ENCODE measurements at places on chromosomes 16 and 17.

GRCh38 chr16:11093572-11094074, 149.3 kb downstream of the CLEC16A start:
- no peaks in the 10 kb centered on the region for H3K27me3 ChIP-seq
- H3K4me3 ChIP-seq, result peak overlapping the region; percentile 10
- peaks cover 25% of the 10 kb centered on the region for H3K4me1 ChIP-seq
- H3K27ac ChIP-seq, result peak overlapping the region; percentile 74

- H3K27me3 ChIP-seq, result no peaks in the 10 kb centered on the region
- H3K36me3 ChIP-seq, result peaks cover 59% of the 10 kb centered on the region
- peak overlapping the region; percentile 93 for H3K4me3 ChIP-seq
- DNase-seq, result peak; percentile 79
- peak overlapping the region; percentile 97 for H3K27ac ChIP-seq
These were observed 2.0 kb downstream of the CORO7 start for GRCh38 chr16:4414187-4414917.

GRCh38 chr16:70418993-70419318, 19.9 kb downstream of the ST3GAL2 start:
- peaks cover 2% of the 10 kb centered on the region for H3K36me3 ChIP-seq
- no peak for DNase-seq
- peak overlapping the region; percentile 37 for H3K4me3 ChIP-seq
- H3K27ac ChIP-seq, result no peak overlapping the region
- H3K27me3 ChIP-seq, result no peaks in the 10 kb centered on the region

GRCh38 chr17:18033442-18034099, 5.4 kb downstream of the ATPAF2 start:
- DNase-seq, result peak; percentile 46
- peaks cover 35% of the 10 kb centered on the region for H3K4me1 ChIP-seq
- no peak overlapping the region for H3K27ac ChIP-seq
- peaks cover 1% of the 10 kb centered on the region for H3K36me3 ChIP-seq
- no peak overlapping the region for H3K4me3 ChIP-seq

DNA sequence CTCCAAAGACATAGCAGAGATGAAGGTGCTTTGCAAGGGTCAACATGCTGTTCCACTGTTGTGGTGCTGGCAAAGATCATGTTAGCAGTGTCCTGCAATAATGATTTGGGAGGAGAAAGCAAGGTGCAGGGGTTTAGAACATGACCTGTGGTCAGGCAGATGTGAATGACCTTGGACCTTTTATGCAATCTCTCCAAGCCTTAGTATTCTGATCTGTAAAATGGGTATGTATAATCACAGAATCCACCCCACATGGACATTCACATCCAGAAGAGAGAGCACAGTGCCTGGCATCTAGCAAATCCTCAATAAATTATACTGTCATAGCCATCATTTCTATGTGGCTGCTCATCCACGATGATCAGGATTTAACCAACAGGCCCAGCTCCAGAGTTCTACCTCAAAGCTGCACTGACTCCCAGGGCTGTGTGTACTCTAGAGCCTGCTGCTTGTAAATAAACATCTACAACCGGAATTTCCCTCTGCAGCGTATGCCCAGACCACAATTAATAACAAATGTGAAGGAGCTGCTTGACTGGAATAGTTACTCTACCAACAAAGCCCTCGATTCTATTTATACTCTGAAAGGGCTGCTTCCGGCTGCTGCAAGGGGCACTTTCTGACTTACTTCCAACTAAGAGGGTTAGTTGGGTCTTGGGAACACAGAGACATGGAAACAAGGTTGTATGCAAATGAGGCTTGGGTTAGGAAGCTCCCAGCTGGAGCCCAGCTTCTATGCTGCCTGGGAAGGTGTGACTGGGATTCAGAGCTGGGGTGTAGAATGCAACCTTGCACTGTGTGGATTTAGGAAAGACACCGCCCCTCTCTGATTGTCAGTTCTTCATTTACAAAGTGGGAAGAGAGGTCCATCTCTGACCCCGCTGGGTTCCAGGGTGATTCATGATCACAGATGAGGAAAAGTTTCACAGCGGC, 265.2 kb downstream of the XYLT1 start:
- no peak for DNase-seq
- H3K4me1 ChIP-seq, result peaks cover 3% of the 10 kb centered on the region
- H3K27ac ChIP-seq, result no peak overlapping the region
- H3K4me3 ChIP-seq, result no peak overlapping the region

GRCh38 chr17:13297183-13297582, 279.4 kb upstream of the ELAC2 start:
- no peaks in the 10 kb centered on the region for H3K27me3 ChIP-seq
- no peak overlapping the region for H3K4me3 ChIP-seq
- no peaks in the 10 kb centered on the region for H3K4me1 ChIP-seq
- no peak for DNase-seq

- H3K4me1 ChIP-seq, result peaks cover 35% of the 10 kb centered on the region
- peaks cover 9% of the 10 kb centered on the region for H3K27me3 ChIP-seq
- peaks cover 11% of the 10 kb centered on the region for H3K36me3 ChIP-seq
- no peak for DNase-seq
- H3K4me3 ChIP-seq, result peak overlapping the region; percentile 97
- peak overlapping the region; percentile 97 for H3K27ac ChIP-seq
These were observed 1.5 kb upstream of the ALDH3A2 start for GRCh38 chr17:19646788-19647696.

DNA sequence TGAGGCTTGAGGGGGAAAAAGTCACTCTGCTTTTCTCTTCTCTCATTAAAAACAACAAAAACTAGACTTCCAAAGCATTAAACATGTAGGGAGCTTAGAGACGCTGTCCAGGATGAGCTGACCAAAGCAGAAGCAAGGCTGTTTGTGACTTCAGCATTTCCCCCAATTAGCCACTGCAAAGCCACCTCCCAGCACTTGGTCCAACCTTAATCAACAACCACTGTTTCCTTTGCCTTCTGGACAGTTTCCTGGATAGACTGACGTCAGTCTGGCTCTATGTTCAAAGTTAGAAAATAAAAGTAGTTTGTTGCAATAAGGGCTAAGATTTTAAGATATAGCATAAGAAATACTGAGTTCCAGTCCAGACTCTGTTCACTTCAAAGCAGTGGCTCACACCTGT, 3.1 kb downstream of the TMEM231 start:
- H3K4me1 ChIP-seq, result peaks cover 16% of the 10 kb centered on the region
- no peak for DNase-seq
- H3K27me3 ChIP-seq, result no peaks in the 10 kb centered on the region
- H3K36me3 ChIP-seq, result peaks cover 8% of the 10 kb centered on the region

DNA sequence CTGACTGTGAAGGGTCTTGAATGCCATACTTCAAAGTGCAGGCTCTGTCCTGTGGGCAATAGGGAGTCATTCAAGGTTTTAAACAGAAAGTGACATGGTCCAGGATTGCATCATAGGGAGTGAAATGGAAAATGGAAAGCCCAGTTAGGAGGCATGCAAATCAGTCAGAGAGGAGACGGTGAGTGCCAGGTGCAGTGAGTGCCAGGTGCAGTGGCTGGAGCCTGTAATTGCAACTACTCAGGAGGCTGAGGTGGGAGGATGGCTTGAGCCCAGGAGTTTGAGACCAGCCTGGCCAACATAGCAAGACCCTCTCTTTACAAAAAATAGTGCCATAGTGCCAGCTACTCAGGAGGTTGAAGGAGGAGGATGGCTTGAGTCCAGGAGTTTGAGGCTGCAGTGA, 35.2 kb upstream of the SIAH1 start:
- H3K27me3 ChIP-seq, result no peaks in the 10 kb centered on the region
- no peak overlapping the region for H3K4me3 ChIP-seq
- no peak overlapping the region for H3K27ac ChIP-seq
- no peaks in the 10 kb centered on the region for H3K36me3 ChIP-seq
- H3K4me1 ChIP-seq, result no peaks in the 10 kb centered on the region

DNA sequence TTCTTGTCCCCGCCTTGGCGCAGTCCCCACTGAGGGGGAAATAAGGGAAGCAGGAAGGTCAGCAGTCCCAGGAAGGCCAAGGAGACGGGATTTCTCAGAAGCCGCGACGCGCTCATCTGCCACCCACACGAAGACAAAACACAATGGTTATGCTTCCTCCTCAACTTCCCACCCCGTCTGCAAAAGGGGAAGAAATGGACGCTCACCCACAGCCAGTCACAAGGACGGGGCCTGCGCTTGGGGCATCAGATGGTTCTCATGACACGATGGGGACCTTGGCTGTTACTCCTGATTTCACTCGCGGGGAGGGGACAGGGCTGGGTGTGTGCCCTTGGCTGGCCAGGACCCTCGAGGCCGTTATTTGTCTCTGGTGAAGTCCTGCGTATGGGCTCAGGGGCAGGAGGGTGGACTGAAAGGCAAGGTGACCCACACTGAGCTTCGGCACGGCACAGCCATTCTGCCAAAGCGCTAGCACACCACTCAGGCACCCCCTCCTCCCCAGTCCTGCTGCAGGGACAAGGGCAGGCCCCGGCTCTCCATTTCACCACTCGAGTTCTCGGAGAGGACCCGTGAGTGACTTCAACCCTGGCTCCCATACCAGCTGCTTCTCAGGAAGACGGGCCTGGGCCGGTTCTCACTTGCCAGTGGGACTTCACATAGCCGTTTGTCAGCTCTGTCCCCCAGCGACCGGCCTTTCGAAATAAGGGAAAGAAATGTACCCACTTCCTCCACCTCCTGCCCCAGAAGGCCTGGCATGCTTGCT, 84.5 kb downstream of the ABR start:
- H3K4me1 ChIP-seq, result peaks cover 24% of the 10 kb centered on the region
- no peak overlapping the region for H3K4me3 ChIP-seq
- DNase-seq, result no peak
- H3K27ac ChIP-seq, result peak overlapping the region; percentile 22
- H3K27me3 ChIP-seq, result no peaks in the 10 kb centered on the region
- H3K36me3 ChIP-seq, result peaks cover 29% of the 10 kb centered on the region

DNA sequence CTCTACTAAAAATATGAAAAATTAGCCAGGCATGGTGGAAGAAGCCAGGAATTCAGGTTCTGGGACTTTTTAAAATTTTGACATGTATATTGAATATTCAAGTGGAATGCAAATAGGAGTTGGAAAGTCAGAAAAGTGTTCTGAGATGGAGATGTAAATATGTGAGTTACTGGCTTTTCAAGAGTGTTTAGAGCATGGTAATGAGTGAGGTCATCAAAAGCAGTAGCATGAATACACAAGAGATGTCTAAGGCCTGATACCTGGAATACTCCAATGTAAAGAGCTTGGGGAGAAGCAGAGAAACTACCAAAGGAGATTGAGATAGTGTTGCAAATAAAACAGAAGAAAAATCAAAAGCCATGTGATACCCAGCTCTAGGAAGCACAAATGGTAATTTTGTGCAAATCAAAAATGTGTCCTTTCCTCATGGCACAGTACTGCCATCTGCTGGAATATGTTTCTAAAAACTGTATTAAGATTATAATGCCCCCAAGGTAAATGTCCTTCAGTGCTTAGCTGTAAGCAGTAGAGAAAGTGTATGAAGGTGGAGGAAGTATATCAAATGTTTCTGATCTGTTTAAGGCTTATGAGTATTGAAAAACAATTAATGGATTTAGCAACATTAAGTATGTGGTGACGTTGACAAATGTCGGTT, 908.4 kb downstream of the KCNJ18 start:
- no peaks in the 10 kb centered on the region for H3K27me3 ChIP-seq
- H3K36me3 ChIP-seq, result no peaks in the 10 kb centered on the region
- no peaks in the 10 kb centered on the region for H3K4me1 ChIP-seq
- DNase-seq, result no peak

- H3K27me3 ChIP-seq, result peaks cover 73% of the 10 kb centered on the region
- no peaks in the 10 kb centered on the region for H3K36me3 ChIP-seq
- H3K27ac ChIP-seq, result no peak overlapping the region
- H3K4me3 ChIP-seq, result no peak overlapping the region
These were observed 250.3 kb downstream of the FOXL1 start for GRCh38 chr16:86828653-86829052.

DNA sequence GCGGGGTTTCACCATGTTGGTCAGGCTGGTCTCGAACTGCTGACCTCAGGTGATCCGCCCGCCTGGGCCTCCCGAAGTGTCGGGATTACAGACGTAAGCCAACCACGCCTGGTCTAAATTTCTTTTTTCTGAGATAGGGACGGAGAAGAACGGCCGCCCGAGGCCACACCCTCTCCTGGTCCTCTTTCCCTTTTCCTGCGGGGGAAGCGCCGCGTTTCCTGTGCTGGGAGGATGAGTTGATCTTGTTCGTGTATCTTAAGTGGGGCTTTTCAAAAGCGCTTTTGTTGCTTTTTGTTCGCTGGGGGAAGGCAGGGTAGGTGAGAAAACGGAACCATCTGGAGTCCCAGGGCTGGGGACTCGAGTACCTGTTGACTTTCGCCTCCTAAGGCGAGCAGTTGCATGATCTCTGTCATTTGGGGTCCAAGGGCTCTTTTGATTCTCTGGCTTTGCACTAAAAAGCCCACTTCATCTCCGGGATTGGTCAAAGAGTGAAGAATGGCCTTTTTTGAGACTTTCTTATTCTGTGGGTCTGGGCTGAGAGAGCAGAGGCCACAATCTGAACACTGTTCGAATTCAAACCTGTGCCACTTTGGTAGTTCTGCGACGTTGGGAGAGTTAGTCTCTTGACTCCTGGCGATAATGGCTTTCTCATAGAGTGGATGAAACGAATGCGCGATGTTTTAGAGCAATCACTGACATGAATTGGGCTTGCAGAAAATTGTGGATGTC, 1.3 kb downstream of the FUS start:
- H3K36me3 ChIP-seq, result peaks cover 73% of the 10 kb centered on the region
- peaks cover 77% of the 10 kb centered on the region for H3K4me1 ChIP-seq
- DNase-seq, result no peak
- H3K27ac ChIP-seq, result peak overlapping the region; percentile 99
- no peaks in the 10 kb centered on the region for H3K27me3 ChIP-seq

DNA sequence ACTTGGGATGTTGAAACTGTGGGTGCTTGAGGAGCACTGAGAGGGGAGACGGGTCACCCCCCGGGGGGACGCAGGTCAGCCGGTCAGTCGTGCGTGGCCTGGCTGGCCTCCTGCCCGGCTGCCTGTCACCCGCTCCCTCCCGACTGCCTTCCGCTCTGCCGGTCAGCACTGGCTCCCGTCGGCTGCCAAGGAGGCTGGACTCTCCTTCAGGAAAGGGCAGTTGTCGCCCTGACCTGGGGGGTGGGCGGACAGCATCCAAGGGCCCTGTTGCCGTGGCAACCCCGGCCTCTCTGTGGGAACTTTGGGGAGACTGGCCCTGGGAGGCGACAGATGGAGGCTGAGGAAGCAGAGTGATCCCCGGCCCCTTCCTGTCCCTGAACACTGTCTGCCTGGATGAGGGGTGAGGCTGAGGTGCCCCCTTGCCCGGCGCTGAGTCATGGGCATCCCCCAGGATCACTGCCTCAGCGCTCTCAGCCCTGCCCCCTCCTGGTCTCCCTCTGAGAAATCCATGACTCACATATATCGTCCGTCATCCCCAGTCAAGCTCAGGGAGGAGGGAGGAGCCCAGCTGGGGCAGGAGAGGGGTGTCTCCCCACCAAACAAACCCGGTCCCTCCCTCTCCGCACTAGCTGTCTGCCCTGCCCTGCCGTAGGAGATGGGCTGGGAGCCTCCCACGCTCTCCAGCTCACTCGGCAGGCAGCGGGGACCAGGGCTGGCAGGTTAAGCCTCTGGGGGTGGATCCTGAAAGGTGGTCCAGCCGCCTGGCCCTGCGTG, at the start of gene ADGRG1:
Gene ADGRG1 (plus strand): TSS at position 623 of the 774 bp plus-strand sequence. CDS start 21,658 bp downstream, outside the sequence.
- peak within 1 kb of the TSS; percentile 64 for H3K4me3 ChIP-seq
- H3K4me1 ChIP-seq, result peaks cover 49% of the 10 kb centered on the region
- H3K36me3 ChIP-seq, result peaks cover 1% of the 10 kb centered on the region
- peak within 1 kb of the TSS; percentile 88 for H3K27ac ChIP-seq
- no peak for DNase-seq

- H3K27ac ChIP-seq, result no peak overlapping the region
- H3K36me3 ChIP-seq, result peaks cover 2% of the 10 kb centered on the region
These were observed 29.7 kb downstream of the RAI1 start for GRCh38 chr17:17710728-17711541.

- peak overlapping the region; percentile 85 for H3K4me3 ChIP-seq
- no peak for DNase-seq
- peak overlapping the region; percentile 88 for H3K27ac ChIP-seq
- H3K27me3 ChIP-seq, result no peaks in the 10 kb centered on the region
- H3K4me1 ChIP-seq, result peaks cover 37% of the 10 kb centered on the region
- H3K36me3 ChIP-seq, result peaks cover 5% of the 10 kb centered on the region
These were observed 292.0 kb upstream of the TNRC6C start for GRCh38 chr17:77666462-77666861.

Measured in central memory CD8-positive, alpha-beta T cell (primary cell).